ENCODE measurements at places on chromosomes 16 and 17. TPM values are rescaled to one million over a fixed set of nuclear protein-coding genes. Genes with fewer than 3 reads are reported as not detected.
A peak's percentile ranks its signal among the peaks of the same experiment; 100 is the strongest.

- H3K27ac ChIP-seq, result no peak overlapping the region
- no peaks in the 10 kb centered on the region for H3K36me3 ChIP-seq
- DNase-seq, result no peak
- H3K27me3 ChIP-seq, result no peaks in the 10 kb centered on the region
- H3K4me1 ChIP-seq, result peaks cover 3% of the 10 kb centered on the region
- no peak overlapping the region for H3K4me3 ChIP-seq
Observed at GRCh38 chr17:63596856-63597586, 3.7 kb upstream of the TACO1 start.

DNA sequence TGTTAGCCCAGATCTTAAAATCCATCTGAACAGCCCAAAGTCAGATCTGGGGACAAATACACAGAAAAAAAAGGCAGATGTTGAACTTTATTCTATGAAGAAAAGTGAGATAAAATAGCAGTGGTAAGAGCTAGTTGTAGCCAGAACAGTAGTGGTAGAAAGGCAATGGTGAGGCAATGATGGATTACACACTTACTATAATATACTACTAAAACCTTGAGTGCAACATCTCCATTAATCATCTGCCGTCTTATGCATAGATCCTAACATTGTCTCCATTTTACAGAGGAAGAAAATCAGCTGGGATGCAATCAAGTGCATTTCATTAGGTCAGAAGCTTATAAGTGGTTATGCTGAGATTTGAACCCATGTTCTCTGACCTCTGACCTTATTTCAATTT is 699.6 kb downstream of the CDH11 start:
- H3K27me3 ChIP-seq, result no peaks in the 10 kb centered on the region
- H3K36me3 ChIP-seq, result no peaks in the 10 kb centered on the region
- H3K27ac ChIP-seq, result no peak overlapping the region
- no peak overlapping the region for H3K4me3 ChIP-seq

DNA sequence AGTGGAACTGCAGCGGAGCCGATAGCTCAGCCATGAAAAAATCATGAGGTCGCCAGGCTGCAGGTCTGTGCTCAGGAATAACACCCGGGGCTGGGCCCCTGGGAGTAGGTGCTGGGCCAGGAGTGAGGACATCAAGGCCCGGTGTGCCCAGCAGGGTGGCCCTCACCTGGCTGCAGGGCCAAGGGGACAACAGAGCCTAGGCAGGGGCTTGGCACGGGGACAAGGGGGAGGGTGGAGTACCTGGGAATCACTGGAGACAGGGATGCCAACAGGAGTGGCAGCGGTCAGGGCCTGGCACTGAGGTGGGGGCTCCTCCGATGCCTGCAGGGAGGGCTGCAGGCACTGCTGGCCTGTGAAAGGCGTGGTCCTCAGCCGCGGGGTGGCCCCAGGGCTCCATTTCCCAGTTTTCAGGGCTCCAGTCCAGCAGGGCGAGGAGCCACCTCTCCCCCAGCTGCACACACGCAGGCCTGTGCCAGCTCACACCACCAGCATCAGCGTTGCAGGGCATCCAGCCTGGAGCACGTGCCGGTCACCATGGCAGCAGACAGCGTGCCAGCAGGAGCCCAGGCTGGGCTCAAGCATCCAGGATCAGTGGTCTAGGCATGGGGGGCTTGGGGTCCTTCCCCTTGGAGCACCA is 4.7 kb upstream of the FSCN2 start:
- peaks cover 14% of the 10 kb centered on the region for H3K4me1 ChIP-seq
- DNase-seq, result no peak
- H3K27me3 ChIP-seq, result peaks cover 12% of the 10 kb centered on the region
- H3K4me3 ChIP-seq, result no peak overlapping the region

DNA sequence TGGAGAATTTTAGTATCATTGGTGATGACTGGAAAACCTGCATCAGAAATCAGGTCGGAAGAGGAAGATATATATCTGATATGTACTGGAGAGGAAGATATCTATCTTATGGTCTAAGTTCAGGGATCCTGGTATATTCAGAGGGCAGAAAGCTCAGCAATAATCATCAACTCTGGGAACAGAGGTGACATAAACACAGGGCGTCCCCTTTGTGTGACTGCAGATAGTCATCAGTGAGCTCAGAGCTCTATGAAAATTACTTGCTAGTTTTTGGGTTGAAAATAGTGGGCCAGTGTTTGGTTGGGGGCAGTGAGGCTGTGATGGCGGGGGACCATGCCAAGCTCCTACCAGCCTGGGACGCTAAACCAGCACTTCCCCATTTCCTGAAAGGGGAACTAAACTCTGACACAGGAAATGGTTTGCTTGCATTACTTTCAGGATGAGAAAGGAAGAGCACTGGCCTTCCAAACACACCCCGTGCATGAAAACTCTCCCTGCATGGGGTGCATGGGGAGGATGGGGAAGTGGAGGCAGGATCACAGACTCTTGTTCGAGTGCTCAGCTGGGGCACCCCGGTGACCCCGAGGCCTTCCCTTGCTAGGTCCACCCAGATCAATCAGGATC is 15.8 kb downstream of the NOD2 start:
- H3K27ac ChIP-seq, result no peak overlapping the region
- DNase-seq, result no peak
- H3K4me3 ChIP-seq, result no peak overlapping the region
- no peaks in the 10 kb centered on the region for H3K4me1 ChIP-seq
- H3K27me3 ChIP-seq, result no peaks in the 10 kb centered on the region

- no peak overlapping the region for H3K4me3 ChIP-seq
- DNase-seq, result no peak
- no peaks in the 10 kb centered on the region for H3K27me3 ChIP-seq
- H3K4me1 ChIP-seq, result peaks cover 14% of the 10 kb centered on the region
- H3K36me3 ChIP-seq, result no peaks in the 10 kb centered on the region
Observed at GRCh38 chr17:80750263-80750662, 205.6 kb downstream of the RPTOR start.

DNA sequence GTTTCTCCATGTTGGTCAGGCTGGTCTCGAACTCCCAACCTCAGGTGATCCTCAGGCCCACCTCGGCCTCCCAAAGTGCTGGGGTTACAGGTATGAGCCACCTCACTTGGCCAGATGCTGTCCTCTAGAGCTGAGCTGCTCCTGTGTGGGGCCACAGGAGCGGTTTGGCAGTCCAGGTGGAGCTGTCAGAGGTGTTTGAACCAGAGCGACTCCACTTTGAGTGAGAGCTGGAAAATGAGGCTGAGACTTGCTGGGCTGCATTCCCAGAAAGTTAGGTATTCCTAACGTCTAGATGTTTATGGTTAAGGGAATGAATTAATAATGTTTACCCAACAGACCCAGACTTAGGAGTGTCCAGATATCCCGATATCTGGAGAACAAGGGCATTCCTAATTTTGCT is 16.8 kb upstream of the PSMD7 start:
- DNase-seq, result no peak
- H3K4me1 ChIP-seq, result no peaks in the 10 kb centered on the region
- H3K27ac ChIP-seq, result no peak overlapping the region

- no peak for DNase-seq
- peaks cover 4% of the 10 kb centered on the region for H3K36me3 ChIP-seq
- H3K27me3 ChIP-seq, result no peaks in the 10 kb centered on the region
- no peak overlapping the region for H3K27ac ChIP-seq
- H3K4me3 ChIP-seq, result no peak overlapping the region
Observed at GRCh38 chr16:71726476-71727315, 2.2 kb upstream of the PHLPP2 start.

DNA sequence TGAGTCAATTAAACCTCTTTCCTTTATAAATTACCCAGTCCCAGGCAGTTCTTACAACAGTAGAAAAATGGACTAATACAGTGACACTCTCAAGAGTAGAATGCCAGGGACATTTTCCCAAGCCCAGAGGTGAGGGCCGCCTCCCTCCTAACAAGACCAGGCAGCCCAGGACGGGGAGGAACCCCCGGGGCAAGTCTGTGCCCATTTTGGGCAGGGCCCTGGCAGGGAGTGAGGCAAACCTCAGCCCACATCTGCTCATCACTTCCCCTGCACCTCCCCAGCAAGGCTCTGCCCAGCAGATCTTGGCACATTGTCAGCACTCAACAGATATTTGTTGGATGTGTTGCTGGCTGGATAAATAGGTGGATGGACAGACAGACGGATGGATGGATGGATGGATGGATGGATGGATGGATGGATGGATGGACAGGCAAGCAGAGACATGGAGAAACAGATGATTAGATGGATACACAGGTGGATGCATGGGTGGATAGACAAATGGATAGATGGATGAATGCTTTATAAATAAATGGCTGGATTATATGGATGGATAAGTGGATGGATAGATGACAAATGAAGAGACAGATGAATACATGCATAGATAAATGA is 271.3 kb downstream of the PARN start:
- H3K27ac ChIP-seq, result no peak overlapping the region
- no peak overlapping the region for H3K4me3 ChIP-seq
- no peaks in the 10 kb centered on the region for H3K36me3 ChIP-seq
- no peak for DNase-seq
- H3K27me3 ChIP-seq, result no peaks in the 10 kb centered on the region
- peaks cover 7% of the 10 kb centered on the region for H3K4me1 ChIP-seq

DNA sequence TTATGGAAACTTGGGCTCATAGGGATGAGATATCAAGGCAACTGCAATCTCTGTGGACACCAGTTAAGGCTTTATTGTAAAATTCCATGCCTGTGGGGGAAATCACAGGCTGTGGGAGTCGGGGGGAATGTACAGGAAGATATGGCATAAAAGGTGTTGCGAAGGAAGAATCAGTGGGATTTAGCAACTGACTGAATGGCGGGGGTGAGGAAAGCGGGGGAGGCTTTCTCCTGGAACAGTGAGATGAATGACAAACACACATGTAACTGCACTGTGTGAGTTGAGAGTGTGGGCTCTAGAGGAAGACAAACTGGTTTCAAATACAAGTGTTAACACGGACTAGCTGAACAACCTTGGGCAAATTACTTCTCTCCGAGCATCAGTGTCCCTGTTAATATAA is 143.7 kb downstream of the PRKCB start:
- no peak overlapping the region for H3K4me3 ChIP-seq
- H3K27me3 ChIP-seq, result no peaks in the 10 kb centered on the region

DNA sequence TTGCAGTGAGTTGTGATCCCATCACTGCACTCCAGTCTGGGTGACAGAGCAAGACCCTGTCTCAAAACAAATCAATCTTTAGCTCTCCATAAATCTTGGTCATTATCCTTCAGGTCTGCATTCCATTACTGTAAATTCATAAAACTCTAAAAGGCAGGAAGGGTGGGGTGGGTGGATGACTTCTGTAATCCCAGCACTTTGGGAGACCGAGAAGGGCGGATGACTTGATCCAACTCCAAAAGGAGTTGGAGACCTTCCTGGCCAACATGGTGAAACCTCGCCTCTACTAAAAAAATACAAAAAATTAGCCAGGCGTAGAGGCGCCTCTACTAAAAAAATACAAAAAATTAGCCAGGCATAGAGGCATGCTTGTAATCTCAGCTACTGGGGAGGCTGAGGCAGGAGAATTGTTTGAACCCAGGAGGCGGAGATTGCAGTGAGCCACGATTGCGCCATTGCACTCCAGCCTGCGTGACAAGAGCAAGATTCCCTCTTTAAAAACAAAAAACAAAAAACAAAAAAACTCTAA is 2.2 kb upstream of the UBE2Z start:
- no peak overlapping the region for H3K4me3 ChIP-seq
- no peak for DNase-seq
- peaks cover 14% of the 10 kb centered on the region for H3K36me3 ChIP-seq
- H3K27me3 ChIP-seq, result no peaks in the 10 kb centered on the region

- H3K4me1 ChIP-seq, result no peaks in the 10 kb centered on the region
- no peak overlapping the region for H3K4me3 ChIP-seq
- H3K36me3 ChIP-seq, result no peaks in the 10 kb centered on the region
- no peak overlapping the region for H3K27ac ChIP-seq
Observed at GRCh38 chr16:356741-357140, 4.2 kb upstream of the AXIN1 start.

- peak within 1 kb of the TSS; percentile 59 for H3K27ac ChIP-seq
- peaks cover 11% of the 10 kb centered on the region for H3K36me3 ChIP-seq
- H3K4me1 ChIP-seq, result peaks cover 4% of the 10 kb centered on the region
- H3K27me3 ChIP-seq, result no peaks in the 10 kb centered on the region
- peak within 1 kb of the TSS; percentile 59 for H3K4me3 ChIP-seq
Observed at GRCh38 chr16:4734063-4734729, at the start of the genes ANKS3 and DNAAF8. Gene ANKS3 (minus strand): TSS chr16:4734271. CDS start chr16:4730149, 4,122 bp downstream. Gene DNAAF8 (plus strand): TSS chr16:4734537. CDS start chr16:4736515, 1,978 bp downstream.

The ALDH3A1 gene
- total RNA-seq, result 0.46 TPM

The KRTAP2-1 gene
- not detected for total RNA-seq

The CISD3 gene
- total RNA-seq, result 11.1 TPM

The P2RX1 gene
- total RNA-seq, result 0.19 TPM

The EVI2A gene
- total RNA-seq, result not detected
